Smooth muscle cell of bladder (primary cell): ENCODE measurements at places on chromosomes 2 and 18. TPM values are rescaled to one million over a fixed set of nuclear protein-coding genes. Genes with fewer than 3 reads are reported as not detected.

RESP18 gene
- not detected in 2 replicates for total RNA-seq

SNORC gene
- 0.57 and 0.92 TPM in 2 replicates for total RNA-seq

ALLC gene
- not detected in 2 replicates for total RNA-seq

CFC1 gene
- not detected in 2 replicates for total RNA-seq

ST6GAL2 gene
- under 0.01 and 1.1 TPM in 2 replicates for total RNA-seq

SCN9A gene
- 7.8 and 11.6 TPM in 2 replicates for total RNA-seq

TEKT4 gene
- not detected in 2 replicates for total RNA-seq

PAIP2B gene
- total RNA-seq: 0.85 and 0.92 TPM in 2 replicates

FZD7 gene
- total RNA-seq: 68.4 and 109 TPM in 2 replicates

REG3G gene
- not detected in 2 replicates for total RNA-seq

CD207 gene
- not detected in 2 replicates for total RNA-seq

IGFBP5 gene
- total RNA-seq: 928 and 1,359 TPM in 2 replicates

SLC4A3 gene
- 2.0 and 2.1 TPM in 2 replicates for total RNA-seq

DPYSL5 gene
- not detected in 2 replicates for total RNA-seq

ITM2C gene
- total RNA-seq: 97.6 and 110 TPM in 2 replicates

NT5C1B gene
- total RNA-seq: not detected in 2 replicates

DPP10 gene
- total RNA-seq: not detected in 2 replicates

IL1B gene
- 26.3 and 54.3 TPM in 2 replicates for total RNA-seq

C1QL2 gene
- not detected in 2 replicates for total RNA-seq

FLACC1 gene
- total RNA-seq: 0.28 and 0.74 TPM in 2 replicates

SMYD1 gene
- not detected in 2 replicates for total RNA-seq

DHRS9 gene
- 0.09 TPM in 1 of 2 replicates, not detected in the other for total RNA-seq

KRTCAP3 gene
- total RNA-seq: 0.18 TPM in 1 of 2 replicates, not detected in the other

GALNT5 gene
- total RNA-seq: 26.9 and 28.8 TPM in 2 replicates

CHCHD5 gene
- 12.0 and 14.2 TPM in 2 replicates for total RNA-seq

NBEAL1 gene
- total RNA-seq: 29.2 and 33.9 TPM in 2 replicates

MAL gene
- not detected in 2 replicates for total RNA-seq

NCKAP5 gene
- 1.2 and 4.3 TPM in 2 replicates for total RNA-seq

CFAP65 gene
- total RNA-seq: not detected in 2 replicates

GTF2A1L gene
- total RNA-seq: 0.09 and 3.6 TPM in 2 replicates

FOXI3 gene
- total RNA-seq: not detected in 2 replicates

SERTAD2 gene
- total RNA-seq: 5.5 and 6.5 TPM in 2 replicates

ZNF532 gene
- 37.5 and 40.1 TPM in 2 replicates for total RNA-seq

EPB41L3 gene
- total RNA-seq: 10.1 and 30.4 TPM in 2 replicates

LRATD1 gene
- total RNA-seq: 0.09 and 0.28 TPM in 2 replicates

DCDC2C gene
- not detected in 2 replicates for total RNA-seq

ADCYAP1 gene
- total RNA-seq: not detected in 2 replicates

AQP12B gene
- total RNA-seq: not detected in 2 replicates

RNF152 gene
- total RNA-seq: 10.5 and 14.6 TPM in 2 replicates

PTPN4 gene
- total RNA-seq: 25.0 and 27.6 TPM in 2 replicates

CTAGE1 gene
- not detected in 2 replicates for total RNA-seq

LRRC30 gene
- not detected in 2 replicates for total RNA-seq

NAT8 gene
- total RNA-seq: not detected in 2 replicates

FBXO48 gene
- 0.28 TPM in 2 replicates for total RNA-seq

RRM2 gene
- total RNA-seq: 3.0 and 4.4 TPM in 2 replicates

C2orf15 gene
- 0.09 TPM in 1 of 2 replicates, not detected in the other for total RNA-seq

DNMT3A gene
- total RNA-seq: 13.5 and 23.3 TPM in 2 replicates

DSG4 gene
- total RNA-seq: not detected in 2 replicates

AKAIN1 gene
- total RNA-seq: not detected in 2 replicates
